AG04450 (cell line): ENCODE measurements at places on chromosomes 5 and 9. TPM values are rescaled to one million over a fixed set of nuclear protein-coding genes. Genes with fewer than 3 reads are reported as not detected.

DNA sequence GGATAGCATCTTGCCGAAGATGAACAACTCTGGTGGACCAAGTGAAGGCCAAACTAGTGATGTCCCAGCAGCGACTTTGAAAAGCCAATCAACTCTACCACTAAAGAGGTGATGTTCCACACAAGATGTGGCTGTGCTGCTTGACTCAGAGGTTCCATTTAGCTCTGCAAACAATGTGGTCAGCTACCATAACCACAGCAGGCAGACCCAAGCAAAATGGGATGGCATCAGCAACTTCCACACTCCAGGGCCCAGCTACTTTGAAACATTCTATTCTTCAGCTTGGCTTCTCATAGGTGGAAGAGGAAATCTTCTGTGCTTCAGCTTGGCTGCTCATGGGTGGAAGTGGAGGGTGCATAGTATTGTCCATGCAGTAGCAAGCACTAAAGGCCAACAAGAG, 70.5 kb downstream of the IRX2 start:
- DNase-seq, result no peak

GRCh38 chr5:74243634-74244033, 396.9 kb downstream of the ENC1 start:
- no peak for DNase-seq

Gene PAEP
- not detected in 2 replicates for polyA plus RNA-seq

Gene CDO1
- polyA plus RNA-seq, result 2.0 and 2.2 TPM in 2 replicates

DNA sequence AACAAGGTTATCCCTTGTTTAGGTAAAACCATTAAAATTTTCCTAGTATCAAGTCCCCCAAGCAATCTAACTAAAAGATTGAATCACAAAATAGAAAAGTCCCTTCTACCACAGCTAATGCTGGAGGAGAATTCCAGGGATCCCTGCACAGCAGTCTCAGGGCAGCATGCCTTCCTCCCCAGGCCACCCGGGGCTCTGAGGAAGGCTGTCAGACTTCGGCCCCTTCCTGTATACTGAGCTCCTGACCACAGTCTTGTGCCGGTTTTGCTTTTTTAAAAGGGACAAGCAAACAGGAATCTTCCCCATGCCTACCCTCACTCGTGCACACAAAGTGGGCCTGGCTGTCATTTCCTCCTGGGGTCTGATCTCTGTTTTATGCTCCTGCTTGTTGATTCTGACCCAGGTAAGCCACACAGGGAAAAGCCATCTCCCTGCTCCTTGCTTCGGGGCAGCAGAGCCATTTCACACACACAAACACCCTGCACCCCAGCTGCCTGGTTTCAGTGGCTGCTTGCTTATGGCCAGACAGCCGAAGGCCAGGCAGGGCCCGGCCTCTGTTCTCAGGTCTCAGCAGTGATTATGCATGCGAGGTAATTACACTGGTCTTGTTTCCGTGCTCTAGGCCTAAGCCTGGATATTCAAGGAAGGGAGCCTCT, 211.9 kb downstream of the NXNL2 start:
- no peak for DNase-seq

Gene CFAP77
- not detected in 2 replicates for polyA plus RNA-seq

DNA sequence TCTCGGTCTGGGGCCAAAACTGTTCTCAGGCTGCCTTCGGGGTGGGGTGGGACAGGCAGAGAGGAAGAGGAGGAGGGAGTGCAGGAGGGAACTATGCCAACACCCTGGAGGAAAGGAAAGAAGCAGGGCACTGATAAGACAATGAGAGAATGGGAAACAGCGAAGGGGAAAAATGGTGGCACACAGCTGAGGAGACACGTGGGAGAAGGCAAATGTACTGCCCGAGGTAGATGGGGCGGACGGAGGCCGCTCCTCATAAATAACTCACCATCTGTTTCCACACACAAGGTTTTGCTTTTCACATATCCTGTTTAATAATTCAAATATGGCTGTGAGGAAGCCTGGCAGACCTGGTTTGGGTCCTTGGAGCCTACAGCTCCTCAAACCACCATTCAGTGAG, 148.2 kb upstream of the LRRTM2 start:
- DNase-seq, result no peak

DNA sequence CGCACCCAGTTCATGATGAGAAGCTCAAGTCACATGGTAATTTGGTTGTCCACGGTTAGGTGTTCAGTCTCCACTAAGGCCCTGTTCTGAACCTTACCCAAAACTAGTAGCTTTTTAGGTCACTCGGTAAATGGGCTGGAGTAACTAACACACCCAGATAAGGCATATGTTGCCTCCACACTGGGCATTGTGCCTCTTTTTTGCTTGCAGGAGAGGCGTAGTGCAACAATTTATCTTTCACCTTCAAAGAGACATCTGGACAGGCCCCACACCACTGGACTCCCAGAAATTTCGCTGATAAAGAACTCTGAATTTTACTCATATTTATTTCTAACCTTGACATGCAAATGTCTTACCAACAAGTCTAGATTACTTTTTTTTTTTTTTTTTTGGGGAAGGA, 16.8 kb upstream of the PTGES start:
- DNase-seq, result no peak

Gene CDC20B
- not detected in 2 replicates for polyA plus RNA-seq

Gene KIF4B
- polyA plus RNA-seq, result 0.02 TPM in 1 of 2 replicates, not detected in the other

Gene LCN12
- polyA plus RNA-seq, result not detected in 2 replicates

DNA sequence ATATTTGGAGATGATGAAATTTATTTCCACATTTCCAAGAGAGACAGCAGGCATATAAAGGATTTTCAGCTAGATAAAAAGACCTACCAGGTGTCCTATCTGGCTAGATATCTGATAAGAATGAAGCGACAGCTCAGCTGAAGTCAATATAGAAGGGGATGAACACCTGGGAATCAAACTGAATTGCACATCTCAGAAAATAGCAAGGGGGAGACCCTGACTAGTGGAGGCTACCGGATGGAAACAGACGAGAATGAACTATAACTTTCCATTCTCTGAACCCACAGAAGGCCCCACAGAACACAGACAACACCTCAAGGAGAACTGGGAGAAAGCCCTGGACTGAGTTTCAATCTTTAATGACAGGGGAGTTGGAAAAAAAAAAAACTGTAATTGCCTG, 51.1 kb downstream of the CPLANE1 start:
- no peak for DNase-seq

Gene TRIM14
- 8.3 and 8.5 TPM in 2 replicates for polyA plus RNA-seq

Gene ECM2
- 1.6 and 2.2 TPM in 2 replicates for polyA plus RNA-seq

Gene TTC39B
- 8.6 and 11.4 TPM in 2 replicates for polyA plus RNA-seq

Gene CTXN3
- polyA plus RNA-seq, result not detected in 2 replicates

- DNase-seq, result no peak
These were observed 94.3 kb downstream of the TSSK1B start for GRCh38 chr5:113340537-113340936.

GRCh38 chr5:96144289-96144688, 182.6 kb upstream of the ELL2 start:
- no peak for DNase-seq

DNA sequence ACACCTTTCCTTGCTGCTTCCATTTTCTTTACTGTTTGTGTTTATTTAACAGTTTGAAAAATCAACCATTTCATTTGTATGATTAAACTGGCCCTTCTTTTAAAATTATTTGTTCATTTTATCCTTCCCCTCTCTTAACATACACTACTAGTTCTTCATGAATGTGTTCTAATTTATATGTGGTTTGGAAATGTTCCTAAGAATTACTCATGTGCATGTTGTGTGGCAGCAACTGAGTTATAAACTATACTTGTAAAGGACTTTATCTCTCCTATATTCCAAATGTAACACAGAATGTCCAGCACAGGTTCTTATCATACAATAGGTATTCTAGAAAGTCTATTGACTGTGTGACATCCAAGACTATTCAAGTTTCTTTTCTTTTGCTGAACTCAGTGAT, 358.2 kb upstream of the MEF2C start:
- peak; percentile 13 for DNase-seq

- DNase-seq, result no peak
These were observed 183.0 kb downstream of the FANCC start for GRCh38 chr9:95134457-95134881.

DNA sequence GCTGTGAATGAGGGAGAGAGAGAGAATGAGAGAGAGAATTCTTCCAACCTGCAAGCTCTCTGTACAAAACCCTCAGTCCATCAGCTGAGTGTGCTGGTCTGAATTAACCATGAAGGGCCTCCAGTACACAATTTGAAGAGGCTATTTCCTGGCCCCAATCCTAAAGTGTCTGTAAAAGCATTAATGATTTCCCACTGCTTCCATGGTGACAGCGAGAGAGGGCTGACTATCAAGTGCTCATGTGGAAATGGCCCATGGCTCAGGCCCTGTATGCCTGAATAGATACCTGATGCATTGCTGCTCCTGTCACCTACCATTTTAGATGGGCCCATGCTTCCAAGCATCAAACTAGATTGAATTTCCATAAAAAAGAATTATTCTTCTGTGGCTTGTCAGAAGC, 592.4 kb downstream of the KIF4B start:
- no peak for DNase-seq

- no peak for DNase-seq
These were observed 11.1 kb upstream of the PAIP1 start for GRCh38 chr5:43567967-43568366.

- DNase-seq, result no peak
These were observed 106.4 kb downstream of the ZSWIM6 start for GRCh38 chr5:61438298-61438970.

DNA sequence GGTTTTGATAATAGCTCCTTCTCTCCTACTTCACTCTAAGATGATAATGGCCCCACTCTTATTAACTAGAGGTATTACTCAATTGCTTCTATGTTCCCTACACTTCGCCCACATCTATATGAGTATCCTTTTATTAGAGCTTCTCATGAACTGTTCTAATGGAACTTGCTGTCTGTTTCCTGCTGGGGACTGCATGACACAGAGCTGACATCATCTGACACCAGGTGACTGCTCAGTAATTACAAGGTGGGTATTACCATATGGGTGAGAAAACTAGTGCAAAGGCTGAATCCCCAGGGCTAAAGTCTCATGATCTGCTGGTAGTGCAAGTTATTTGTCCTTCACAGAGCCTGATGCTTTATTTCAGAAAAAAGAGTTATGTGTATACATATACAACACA, 146.2 kb upstream of the PLCXD3 start:
- DNase-seq, result no peak

Gene OR13C8
- polyA plus RNA-seq, result not detected in 2 replicates

Gene TPPP
- polyA plus RNA-seq, result 0.05 and 0.06 TPM in 2 replicates
